ENCODE measurements at places on chromosomes 5 and 9.

DNA sequence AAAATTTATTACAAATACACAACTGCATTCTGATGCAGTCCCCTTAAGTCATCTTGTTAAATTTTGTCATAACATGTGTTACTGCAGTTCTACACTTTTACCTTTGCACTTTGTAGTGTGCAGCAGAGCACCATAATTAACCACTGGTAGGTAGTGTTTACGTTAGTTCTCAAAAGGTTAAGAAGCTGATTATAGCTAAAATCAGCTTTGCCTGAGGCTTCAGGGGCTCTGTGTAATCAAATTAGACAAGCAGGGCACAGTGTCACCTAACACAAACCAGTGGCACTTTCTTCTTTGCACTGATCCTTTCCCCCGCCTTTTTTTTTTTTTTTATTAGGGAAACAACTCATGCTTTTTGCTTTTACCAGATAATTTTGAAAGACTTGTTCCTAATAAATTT is 26.1 kb downstream of the POU5F2 start:
- DNase-seq: no peak

DNA sequence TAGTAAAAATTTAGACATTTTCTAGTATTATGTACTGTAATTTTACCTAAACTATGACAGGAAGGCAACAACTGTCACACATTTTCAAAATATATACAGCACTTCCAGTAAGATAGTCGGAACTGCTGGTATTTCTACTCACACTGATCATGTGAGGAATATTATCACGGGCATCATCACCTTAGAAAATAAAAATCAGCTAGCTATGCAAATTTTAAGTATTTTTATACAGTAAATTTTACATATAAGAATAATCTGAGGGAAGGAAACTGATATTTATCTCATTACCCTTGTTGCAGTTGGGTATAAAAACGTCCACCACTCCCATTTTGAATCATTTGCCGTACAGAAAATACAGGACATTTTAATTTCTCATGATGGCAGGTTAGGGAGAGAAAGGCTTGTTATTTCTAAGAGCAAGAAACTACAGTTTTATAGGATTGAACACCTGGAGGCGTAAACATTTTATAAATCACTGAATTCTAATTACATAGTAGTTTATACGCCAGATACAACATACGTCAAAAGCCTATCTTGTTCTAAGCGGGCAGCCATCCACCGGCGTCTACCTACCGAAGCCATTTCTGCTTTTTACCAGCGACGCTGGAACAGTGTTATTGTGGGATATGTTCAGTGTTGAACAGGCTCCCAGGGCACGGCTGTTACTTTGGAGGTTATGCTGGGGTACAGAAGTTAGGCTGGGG is 729 bp upstream of the TNPO1 start:
- DNase-seq: no peak

GRCh38 chr9:15372455-15372854 is 50.2 kb upstream of the SNAPC3 start:
- no peak for DNase-seq

- no peak for DNase-seq
Measured at GRCh38 chr5:172546196-172546595, 91.9 kb upstream of the SH3PXD2B start.

GRCh38 chr5:138942861-138943260 is 67.7 kb upstream of the LRRTM2 start:
- no peak for DNase-seq

DNA sequence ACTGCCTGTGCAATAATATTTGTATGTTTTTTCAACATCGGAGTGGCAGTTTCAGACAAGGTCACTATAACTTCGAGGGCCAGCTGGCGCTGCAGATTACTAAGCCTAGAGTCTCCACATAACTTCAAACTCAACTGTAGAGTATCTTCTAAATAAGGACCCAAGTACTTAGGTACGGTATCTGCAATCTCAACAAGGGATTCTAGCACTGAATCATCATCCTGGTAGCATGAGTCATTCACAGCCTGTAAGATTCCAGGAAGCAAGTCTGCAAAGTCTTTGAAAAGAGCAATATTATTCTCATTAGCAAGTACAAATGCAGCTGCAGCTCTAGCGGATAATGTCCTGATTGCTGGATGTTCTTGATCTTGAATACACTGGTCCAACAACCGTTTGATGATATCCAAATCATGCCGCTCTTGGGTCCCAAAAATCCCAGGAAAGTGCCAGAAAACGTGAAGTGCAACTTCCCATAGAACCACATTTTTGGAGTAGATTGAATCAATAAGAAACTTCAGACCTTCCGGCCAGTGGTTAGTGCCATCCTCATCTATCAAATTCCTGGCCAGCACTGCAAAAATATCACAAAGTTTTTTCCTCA is 654 bp downstream of the RANBP6 start:
- no peak for DNase-seq

DNA sequence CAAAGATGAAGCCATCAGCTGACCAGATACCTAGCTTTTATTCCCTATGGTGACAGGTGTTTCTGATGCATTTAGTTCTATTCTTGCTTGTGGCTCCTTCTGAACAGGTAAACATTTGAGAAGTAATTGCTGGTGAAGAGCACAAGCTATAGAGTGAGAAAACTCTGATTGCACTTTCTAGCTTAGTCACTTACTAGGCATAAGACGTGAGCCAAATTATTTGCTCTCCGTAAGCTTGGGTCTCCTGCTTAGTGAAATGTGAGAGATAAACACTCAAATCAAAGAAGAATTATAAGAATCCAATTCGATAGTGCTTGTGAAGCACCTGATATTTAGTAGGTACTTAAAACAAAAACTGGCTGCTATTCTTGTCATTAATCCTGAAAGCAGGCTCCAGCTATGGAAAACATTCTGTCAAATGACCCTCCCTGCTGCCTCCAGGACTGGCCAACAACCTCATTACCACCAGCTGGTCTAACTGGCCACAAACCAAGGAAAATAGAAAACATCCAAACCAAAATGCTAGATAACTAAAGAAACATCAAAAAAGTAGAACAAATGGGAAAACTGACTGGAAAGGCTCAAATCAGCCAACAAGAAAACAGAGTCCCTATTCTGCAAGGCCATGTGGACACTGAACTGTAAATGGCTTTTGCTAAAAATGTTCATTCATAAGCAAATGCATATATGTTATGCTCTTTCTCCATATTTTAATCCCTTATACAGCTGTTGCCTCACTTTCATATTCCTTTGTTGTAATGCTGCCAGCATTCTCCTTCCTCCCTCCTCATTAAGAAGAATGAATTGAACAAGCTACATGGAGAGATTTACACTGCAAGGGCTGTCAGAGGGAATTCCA is 616.1 kb downstream of the DTWD2 start:
- no peak for DNase-seq

DNA sequence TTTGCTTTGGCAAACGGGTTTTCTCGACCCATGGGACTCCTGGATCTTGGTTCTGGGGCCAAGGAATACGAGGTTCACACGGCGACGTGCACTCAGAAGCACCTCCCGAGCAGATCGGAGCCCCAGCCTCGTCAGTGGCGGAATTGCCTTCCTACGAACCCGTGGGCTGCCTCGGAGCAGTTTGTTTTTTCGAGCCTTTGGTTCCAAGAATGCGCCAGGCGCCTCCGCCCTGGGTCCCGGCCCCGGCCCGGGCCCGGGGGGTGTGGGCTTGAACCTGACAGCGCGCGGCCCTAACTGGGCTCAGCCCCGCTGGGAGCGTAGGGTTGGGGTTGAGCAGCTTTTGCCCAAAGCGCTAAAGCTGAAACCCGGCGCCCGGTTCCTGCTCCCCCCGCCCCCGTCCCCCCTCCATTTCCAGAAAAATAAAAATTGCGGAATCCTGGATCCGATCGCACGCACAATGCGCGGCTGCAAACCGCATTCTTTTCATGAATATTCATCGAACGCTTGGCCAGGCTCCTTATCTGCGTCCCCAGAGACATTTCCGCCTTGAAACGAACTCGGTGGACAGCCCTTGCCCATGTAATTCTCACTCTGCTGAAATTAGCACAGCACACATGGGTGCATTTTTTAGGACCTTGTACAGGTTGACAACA is 1.0 kb downstream of the BASP1 start:
- no peak for DNase-seq

DNA sequence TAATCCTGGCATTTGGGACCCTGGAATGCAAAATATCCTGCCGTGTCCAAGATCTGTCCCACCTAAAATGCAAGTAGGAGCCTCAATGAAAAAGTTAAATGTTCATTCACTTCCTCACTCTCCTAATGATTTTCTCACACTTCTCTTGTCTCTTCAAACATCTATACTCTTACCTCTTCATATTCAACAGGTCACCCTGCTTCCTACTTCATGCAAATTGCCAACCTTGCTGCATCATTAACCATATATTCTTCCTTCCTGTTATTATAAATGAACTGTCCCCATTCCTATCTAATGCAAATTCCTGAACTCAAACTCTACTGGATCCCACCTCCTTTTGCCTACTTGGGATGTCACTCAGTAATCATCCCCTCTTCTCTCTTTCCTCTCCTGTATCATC is 74.4 kb downstream of the STRBP start:
- no peak for DNase-seq

DNA sequence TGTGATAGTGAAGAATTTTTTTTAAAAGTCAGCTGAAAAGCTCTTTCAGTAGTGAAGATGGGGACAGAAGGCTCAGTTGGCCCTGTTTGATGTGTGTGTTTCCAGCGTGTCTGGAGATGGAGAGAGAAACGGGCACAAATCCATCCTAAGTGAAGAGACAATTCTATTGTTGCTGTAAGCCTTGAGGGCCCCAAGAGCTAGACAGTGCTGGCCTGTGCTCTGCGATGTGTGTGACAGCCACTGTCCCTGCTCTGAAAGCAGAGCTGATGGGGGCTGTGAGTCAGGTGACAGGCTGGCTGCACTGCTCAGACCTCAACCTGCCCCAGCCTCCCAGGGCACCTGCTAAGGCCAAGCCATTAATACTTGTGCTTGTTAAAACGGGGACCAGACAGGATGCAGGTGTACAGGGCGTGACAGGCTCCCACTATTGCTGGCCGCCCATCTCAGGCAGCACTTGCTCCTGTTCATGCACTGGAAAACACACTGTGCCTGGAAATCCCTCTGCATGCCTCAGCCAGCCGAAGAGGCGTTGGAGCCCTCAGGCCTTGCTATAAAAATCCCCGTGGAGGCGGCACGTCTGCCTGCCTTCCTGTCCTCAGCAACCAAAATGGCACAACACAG is 44.6 kb upstream of the SEMA4D start:
- DNase-seq: no peak

GRCh38 chr5:131387255-131387654 is 123.4 kb downstream of the CDC42SE2 start:
- DNase-seq: no peak

- no peak for DNase-seq
Measured at GRCh38 chr9:107137495-107138202, 145.4 kb upstream of the RAD23B start.

DNA sequence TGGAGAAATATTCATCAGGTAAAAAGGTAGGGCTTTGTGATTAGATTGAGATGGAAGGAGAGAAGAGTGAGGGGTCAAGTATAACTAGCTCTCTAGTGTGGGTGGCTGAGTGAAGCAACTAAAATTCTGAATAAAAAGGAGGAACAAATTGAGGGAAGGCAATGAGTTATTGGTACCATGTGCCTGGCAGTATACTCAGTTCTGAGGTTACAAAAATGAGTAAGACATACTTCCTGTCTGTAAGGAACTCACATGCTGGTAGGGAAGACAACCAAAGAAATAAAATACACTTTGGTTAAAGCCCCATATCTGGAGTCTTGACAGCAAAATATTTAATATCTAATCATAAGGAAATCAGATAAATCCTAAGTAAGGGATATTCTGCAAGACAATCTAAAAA is 476.8 kb upstream of the C9orf72 start:
- no peak for DNase-seq

GRCh38 chr9:115694014-115694413 is 459.6 kb upstream of the PAPPA start:
- no peak for DNase-seq

DNA sequence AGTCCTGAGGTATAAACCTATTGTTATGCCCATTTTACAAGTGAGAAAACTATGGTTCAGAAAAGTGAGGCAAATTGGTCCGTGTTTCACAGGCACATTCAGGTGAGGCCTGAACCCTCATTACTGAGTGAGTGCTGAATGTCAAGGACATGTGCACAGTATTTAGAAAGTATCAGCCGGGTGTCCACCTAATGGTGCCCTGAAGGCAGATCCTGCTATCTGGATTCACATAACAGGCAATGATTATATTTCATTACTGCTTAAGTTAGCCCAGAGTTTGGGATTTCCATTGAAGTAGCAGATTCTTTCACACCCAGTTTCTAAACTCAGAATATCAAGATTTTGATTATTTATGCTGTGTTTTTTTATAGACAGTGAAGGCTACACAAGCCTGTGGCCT is 142.7 kb downstream of the LHFPL2 start:
- DNase-seq: no peak

GRCh38 chr5:150313501-150313900 is 10.8 kb upstream of the ARSI start:
- DNase-seq: no peak

GRCh38 chr5:171455522-171455921 is 36.1 kb downstream of the FGF18 start:
- no peak for DNase-seq

DNA sequence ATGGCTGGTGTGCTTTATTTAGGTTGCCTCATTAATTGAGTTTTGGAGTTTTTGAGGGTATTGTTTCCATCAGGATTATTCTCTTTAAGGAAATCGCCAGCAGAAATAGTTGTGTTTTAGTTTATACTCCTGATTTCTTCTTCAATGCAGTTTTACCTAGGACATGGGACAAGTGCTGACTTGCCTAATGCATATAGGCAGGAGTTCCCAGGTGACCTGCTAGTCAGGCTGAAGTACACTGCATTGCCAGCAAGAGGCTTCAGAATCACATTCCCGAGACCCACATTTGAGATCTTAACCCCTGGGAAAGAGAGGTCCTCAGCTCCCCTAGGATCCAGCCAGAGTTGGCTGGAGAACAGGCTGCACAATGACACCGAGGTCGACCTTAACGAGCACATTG is 1.5 kb upstream of the OR1N2 start:
- DNase-seq: no peak

GRCh38 chr5:88883059-88883835 is at the start of gene MEF2C:
Gene MEF2C (minus strand): TSS chr5:88883184. CDS start chr5:88823788, 59,396 bp downstream.
- no peak for DNase-seq

- DNase-seq: no peak
Measured at GRCh38 chr9:82949203-82949602, 113.7 kb downstream of the RASEF start.

All from activated CD8-positive, alpha-beta memory T cell treated with anti-CD3 and anti-CD28 coated beads for 48 hours (primary cell).